ENCODE measurements at places on chromosomes 4 and X. TPM values are rescaled to one million over a fixed set of nuclear protein-coding genes. Genes with fewer than 3 reads are reported as not detected.

DNA sequence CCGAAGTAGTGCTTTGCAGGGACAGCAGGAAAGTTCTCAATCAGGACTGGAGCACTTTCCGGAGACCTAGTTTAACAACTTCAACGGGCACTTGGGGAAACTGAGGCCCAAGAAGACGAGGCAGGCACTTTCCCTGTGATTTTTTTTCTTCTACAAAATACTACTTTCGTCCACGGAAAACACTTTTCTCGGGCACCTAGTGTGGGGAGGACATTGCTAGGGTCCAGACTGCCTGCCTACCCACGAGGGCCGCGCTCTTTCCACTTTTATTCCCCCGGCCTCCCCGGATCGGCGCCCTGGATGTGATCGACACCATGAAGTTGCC lies 125.4 kb upstream of the CXorf66 start:
- no peak for DNase-seq
- H3K36me3 ChIP-seq, result no peaks in the 10 kb centered on the region
- H3K27me3 ChIP-seq, result peaks cover 5% of the 10 kb centered on the region
- H3K27ac ChIP-seq, result no peak overlapping the region
- no peaks in the 10 kb centered on the region for H3K4me1 ChIP-seq

- peak; percentile 69 for DNase-seq
- H3K4me1 ChIP-seq, result no peaks in the 10 kb centered on the region
- H3K36me3 ChIP-seq, result peaks cover 9% of the 10 kb centered on the region
- H3K4me3 ChIP-seq, result no peak overlapping the region
- no peaks in the 10 kb centered on the region for H3K27me3 ChIP-seq
These were observed 25.9 kb downstream of the PKD2 start for GRCh38 chr4:88033309-88033708.

GRCh38 chr4:149980941-149981340 lies 97.3 kb upstream of the DCLK2 start:
- no peaks in the 10 kb centered on the region for H3K27me3 ChIP-seq
- DNase-seq, result peak; percentile 75
- no peak overlapping the region for H3K4me3 ChIP-seq
- H3K36me3 ChIP-seq, result no peaks in the 10 kb centered on the region
- H3K4me1 ChIP-seq, result no peaks in the 10 kb centered on the region

DNA sequence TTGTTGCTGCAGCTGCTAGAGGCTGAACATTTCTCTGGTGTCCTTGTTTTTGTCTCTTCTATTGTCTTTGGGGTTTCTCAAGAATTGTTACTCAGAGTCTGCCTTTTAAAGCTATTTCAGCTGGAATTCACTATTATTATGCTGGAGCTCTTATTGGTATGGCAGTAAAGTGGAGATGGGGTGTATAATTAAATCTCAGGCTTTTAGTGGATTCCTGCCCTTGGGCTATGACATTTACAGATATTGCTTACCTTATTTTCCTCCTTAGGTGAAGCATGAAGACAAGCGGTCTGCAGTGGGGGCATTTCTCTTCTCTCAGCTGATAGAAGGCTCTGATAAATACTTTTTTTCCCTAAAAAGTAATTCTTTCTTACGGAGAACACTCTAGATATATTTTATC lies 1656.6 kb upstream of the IGFBP7 start:
- H3K27ac ChIP-seq, result no peak overlapping the region
- H3K36me3 ChIP-seq, result no peaks in the 10 kb centered on the region
- no peak overlapping the region for H3K4me3 ChIP-seq
- H3K27me3 ChIP-seq, result no peaks in the 10 kb centered on the region

- H3K27me3 ChIP-seq, result no peaks in the 10 kb centered on the region
- DNase-seq, result no peak
- H3K4me1 ChIP-seq, result peaks cover 4% of the 10 kb centered on the region
These were observed 161.9 kb upstream of the GPRIN3 start for GRCh38 chr4:89469516-89469915.

- no peak for DNase-seq
- H3K27ac ChIP-seq, result no peak overlapping the region
- H3K36me3 ChIP-seq, result no peaks in the 10 kb centered on the region
- no peaks in the 10 kb centered on the region for H3K4me1 ChIP-seq
These were observed 46.2 kb downstream of the SLC9A7 start for GRCh38 chrX:46712764-46713163.

DNA sequence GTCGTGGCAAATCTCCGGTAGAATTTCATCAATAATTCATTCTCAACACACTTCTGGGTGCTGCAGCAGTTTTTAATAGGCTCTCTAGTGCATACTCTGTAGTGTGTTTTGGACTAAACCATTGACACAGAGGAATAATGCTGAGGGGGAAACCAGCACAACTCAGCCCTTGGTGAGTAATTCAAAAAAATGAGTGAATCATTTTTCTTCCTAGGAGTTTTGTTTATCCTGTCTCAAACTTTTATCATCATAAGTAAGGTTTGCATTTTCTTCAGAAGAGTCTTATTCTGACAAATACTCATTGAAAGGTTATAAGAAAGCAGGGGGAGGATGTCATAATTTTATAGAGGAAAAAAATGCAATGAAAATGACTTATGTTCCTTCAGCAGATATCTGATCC lies 2542.7 kb downstream of the PCDH7 start:
- H3K27ac ChIP-seq, result no peak overlapping the region
- H3K4me1 ChIP-seq, result no peaks in the 10 kb centered on the region
- no peaks in the 10 kb centered on the region for H3K36me3 ChIP-seq
- no peaks in the 10 kb centered on the region for H3K27me3 ChIP-seq

DNA sequence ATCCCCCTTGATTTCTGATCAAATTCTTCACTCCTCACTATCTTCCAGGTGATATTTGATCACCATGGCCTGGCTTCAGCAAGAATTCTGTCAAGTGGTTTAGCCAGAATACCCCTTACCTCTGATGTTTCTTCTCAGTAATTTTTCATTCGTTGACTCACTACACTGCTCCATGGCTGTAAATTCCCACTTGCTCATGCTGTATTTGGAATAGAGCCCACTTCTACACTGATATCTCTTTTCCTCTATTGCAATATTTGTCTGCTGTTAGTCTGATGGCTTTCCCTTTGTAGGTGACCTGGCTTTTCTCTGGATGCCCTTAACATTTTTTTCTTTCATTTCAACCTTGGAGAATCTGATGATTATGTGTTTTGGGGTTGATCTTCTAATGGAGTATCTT lies 73.9 kb upstream of the DIPK2B start:
- no peaks in the 10 kb centered on the region for H3K27me3 ChIP-seq
- no peak overlapping the region for H3K4me3 ChIP-seq
- H3K4me1 ChIP-seq, result no peaks in the 10 kb centered on the region
- no peak overlapping the region for H3K27ac ChIP-seq

DNA sequence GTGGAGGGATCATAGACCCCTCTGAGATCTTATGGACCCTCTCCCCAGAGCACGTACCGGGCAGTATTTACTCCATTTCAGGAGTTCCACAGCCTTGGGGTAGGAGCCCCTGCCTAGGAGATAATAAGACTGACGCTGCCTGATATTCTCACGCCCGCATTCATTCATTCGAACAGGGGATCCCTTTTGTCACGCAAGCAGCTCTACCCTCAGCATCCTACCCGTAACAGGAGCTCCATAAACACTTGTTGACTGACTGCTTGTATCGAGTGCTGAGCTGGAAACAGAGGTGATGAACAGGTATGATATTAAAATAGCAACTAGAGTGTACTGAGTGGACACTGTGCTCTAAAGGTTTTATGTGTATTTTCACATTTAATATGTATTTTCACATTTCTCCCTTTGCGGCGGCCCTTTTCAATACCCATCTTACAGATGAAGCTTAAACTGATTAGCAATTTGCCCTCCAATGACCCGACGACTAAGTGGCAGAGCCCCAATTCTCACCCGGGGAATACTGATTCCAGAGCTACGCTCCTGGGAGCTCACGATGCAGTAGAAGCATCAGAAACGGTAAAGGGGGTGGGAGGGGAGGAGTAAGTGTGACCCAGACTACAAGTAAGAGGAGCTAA lies 888 bp downstream of the RAB28 start:
- DNase-seq, result peak; percentile 13
- H3K4me3 ChIP-seq, result peak overlapping the region; percentile 64
- H3K27ac ChIP-seq, result peak overlapping the region; percentile 97
- H3K4me1 ChIP-seq, result peaks cover 11% of the 10 kb centered on the region

DNA sequence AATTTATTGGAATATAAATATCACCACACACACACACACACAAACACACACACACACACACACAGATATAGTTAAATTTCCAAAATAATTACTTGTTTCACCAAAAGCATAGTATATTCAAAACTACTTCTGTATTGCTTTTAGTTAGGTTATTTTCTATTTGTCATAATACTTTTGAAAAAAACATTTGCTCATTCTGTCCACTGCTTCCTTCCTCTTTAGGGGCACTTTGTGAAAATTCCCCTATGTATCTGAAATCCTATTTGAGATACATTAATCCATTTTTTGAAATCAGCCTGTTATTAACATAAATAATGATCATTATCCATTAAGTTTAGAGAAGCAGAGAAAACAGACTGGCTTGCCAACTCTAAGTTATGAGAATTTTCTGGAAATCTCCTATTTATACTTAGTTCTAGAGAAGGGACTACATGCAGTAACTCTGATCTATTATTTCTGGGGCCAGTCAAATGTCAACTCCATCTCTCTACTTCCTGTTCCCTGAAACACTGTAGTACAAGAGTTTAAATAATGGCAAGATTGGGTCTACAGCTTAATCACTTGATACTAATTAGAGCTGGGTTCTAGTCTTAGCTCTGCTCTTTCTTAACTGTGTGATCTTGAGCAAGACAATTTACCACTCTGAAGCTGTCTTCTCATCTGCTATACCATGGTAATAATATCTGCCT lies 54.4 kb upstream of the GPR174 start:
- DNase-seq, result no peak
- H3K27ac ChIP-seq, result no peak overlapping the region
- no peaks in the 10 kb centered on the region for H3K36me3 ChIP-seq
- no peak overlapping the region for H3K4me3 ChIP-seq
- H3K27me3 ChIP-seq, result no peaks in the 10 kb centered on the region

- no peaks in the 10 kb centered on the region for H3K4me1 ChIP-seq
- no peak overlapping the region for H3K4me3 ChIP-seq
- H3K36me3 ChIP-seq, result no peaks in the 10 kb centered on the region
- no peaks in the 10 kb centered on the region for H3K27me3 ChIP-seq
- DNase-seq, result no peak
These were observed 112.2 kb upstream of the ENPP6 start for GRCh38 chr4:184329659-184330400.

GRCh38 chrX:46436744-46437143 lies 108.5 kb downstream of the ZNF674 start:
- H3K4me3 ChIP-seq, result no peak overlapping the region
- no peak for DNase-seq
- no peaks in the 10 kb centered on the region for H3K4me1 ChIP-seq
- peaks cover 2% of the 10 kb centered on the region for H3K27me3 ChIP-seq
- H3K27ac ChIP-seq, result no peak overlapping the region

GRCh38 chr4:39621582-39621981 lies 17.1 kb downstream of the SMIM14 start:
- H3K27me3 ChIP-seq, result no peaks in the 10 kb centered on the region
- no peaks in the 10 kb centered on the region for H3K36me3 ChIP-seq
- peak; percentile 72 for DNase-seq
- H3K27ac ChIP-seq, result peak overlapping the region; percentile 72
- no peak overlapping the region for H3K4me3 ChIP-seq
- peaks cover 37% of the 10 kb centered on the region for H3K4me1 ChIP-seq

- no peak for DNase-seq
- H3K36me3 ChIP-seq, result no peaks in the 10 kb centered on the region
These were observed 384.0 kb downstream of the CENPC start for GRCh38 chr4:67161311-67161710.

- H3K4me3 ChIP-seq, result no peak overlapping the region
- H3K36me3 ChIP-seq, result no peaks in the 10 kb centered on the region
- H3K27me3 ChIP-seq, result no peaks in the 10 kb centered on the region
- H3K27ac ChIP-seq, result no peak overlapping the region
- peak; percentile 20 for DNase-seq
These were observed 57.6 kb upstream of the FAT1 start for GRCh38 chr4:186781032-186781917.

- H3K27me3 ChIP-seq, result no peaks in the 10 kb centered on the region
- no peaks in the 10 kb centered on the region for H3K36me3 ChIP-seq
- DNase-seq, result no peak
- H3K4me3 ChIP-seq, result no peak overlapping the region
These were observed 56.7 kb downstream of the JAKMIP1 start for GRCh38 chr4:6143603-6144181.

DNA sequence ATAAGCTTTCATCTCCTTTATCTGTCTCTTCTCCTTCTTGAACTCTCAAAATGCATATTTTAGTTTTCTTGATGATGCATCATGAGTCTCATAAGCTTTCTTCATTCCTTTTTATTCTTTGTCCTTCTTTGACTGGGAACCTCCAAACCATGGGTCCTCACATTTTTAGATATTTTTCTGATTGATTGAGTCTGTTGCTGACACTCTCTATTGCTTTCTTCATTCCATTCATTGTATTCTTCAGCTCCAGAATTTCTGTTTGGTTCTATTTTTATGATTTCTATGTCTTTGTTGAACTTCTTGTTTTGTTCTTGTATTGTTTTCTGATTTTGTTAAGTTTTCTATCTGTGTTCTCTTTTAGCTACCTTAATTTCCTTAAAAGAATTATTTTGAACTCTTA lies 74.9 kb downstream of the ADAMTS3 start:
- H3K4me3 ChIP-seq, result no peak overlapping the region
- no peaks in the 10 kb centered on the region for H3K27me3 ChIP-seq
- no peak overlapping the region for H3K27ac ChIP-seq
- no peak for DNase-seq

- peaks cover 13% of the 10 kb centered on the region for H3K4me1 ChIP-seq
- H3K36me3 ChIP-seq, result no peaks in the 10 kb centered on the region
- peak overlapping the region; percentile 85 for H3K4me3 ChIP-seq
These were observed 923 bp upstream of the CPEB2 start for GRCh38 chr4:15001248-15001868.

DNA sequence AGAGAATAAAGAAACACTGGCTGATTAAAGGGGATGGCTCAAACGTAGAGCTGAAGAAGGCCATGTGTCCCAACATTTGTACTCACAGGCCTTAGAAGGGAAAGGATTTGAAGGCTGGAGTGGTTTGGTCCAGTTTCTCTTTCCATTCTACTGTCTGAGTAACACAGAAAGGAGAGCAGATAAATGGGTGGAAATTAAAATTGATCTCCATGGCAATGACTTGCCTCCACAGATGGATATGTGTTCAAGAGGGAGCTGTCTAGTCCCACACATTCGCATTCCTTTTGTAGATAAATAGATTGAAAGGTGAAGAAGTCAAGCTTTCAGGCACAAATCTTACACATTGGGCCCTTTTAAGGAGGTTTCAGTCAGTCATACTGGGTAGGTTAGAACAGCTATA lies 74.6 kb downstream of the DOCK11 start:
- H3K36me3 ChIP-seq, result no peaks in the 10 kb centered on the region
- DNase-seq, result no peak
- H3K27ac ChIP-seq, result no peak overlapping the region
- H3K27me3 ChIP-seq, result peaks cover 1% of the 10 kb centered on the region
- no peaks in the 10 kb centered on the region for H3K4me1 ChIP-seq

The ZCCHC4 gene
- polyA plus RNA-seq, result 6.6 TPM

The TFE3 gene
- polyA plus RNA-seq, result 22.3 TPM

The PPM1K gene
- polyA plus RNA-seq, result 3.7 TPM

The RNF175 gene
- polyA plus RNA-seq, result not detected

The SPACA5B gene
- polyA plus RNA-seq, result not detected

The MAGEA2 gene
- polyA plus RNA-seq, result not detected
